ENCODE measurements at places on chromosomes 1 and 21.

GRCh38 chr1:151159373-151159772 lies 2.9 kb downstream of the TNFAIP8L2 start:
- no peak for DNase-seq

DNA sequence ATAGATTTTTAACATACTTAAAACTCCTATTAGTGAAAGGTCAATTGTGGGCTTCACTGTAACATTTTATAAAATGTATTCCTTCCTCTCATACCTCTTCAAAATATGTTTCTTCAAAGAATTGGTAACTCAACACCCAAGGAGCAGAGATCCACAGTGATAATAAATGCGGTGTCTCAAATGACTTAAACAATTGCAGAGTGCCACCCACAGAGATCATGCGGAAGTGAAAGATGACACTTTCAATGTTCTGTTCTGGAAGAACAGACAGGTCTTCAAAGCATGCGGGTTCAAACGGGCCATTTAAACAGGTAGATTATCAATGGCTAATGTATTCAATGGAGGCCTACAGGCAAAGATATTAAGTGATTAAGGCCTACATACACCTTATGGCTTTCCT lies 157.0 kb upstream of the GREM2 start:
- no peak for DNase-seq

DNA sequence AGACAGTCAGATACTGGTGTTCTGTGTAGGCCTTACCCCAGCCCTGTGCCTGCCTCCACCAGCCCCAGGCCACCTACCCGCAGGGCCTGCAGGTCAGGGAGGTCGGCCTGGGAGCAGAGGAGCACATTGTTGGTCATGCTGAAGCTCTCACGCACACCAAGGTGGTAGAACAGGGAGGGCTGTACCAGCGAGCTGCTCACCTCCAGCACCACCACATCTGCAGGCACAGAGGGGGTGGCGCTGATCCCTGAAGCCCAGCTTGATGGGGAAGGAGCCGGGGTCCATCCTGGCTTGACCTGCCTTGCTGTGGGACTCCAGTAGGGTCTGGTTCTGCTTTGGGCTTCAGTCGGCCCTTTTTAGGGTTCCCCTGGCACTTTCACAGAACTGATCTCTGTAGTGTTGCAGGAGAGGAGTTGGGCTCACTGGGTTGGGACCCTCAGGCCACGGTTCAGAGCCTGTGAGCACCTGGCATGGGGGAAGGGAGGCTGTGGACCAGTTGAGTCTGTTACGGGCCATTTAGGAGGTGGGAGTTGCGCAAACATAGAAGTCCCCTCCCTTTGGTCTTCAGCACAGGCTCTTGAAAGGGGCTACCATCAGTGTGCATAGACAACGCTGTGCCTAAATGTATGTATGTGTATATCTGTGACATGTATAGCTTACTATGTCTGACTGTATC lies 1.9 kb downstream of the MAP3K6 start:
- no peak for DNase-seq

- DNase-seq = no peak
Measured at GRCh38 chr1:192756314-192756713, 52.5 kb upstream of the RGS2 start.

GRCh38 chr1:206435445-206435844 lies 34.8 kb upstream of the IKBKE start:
- DNase-seq = no peak

DNA sequence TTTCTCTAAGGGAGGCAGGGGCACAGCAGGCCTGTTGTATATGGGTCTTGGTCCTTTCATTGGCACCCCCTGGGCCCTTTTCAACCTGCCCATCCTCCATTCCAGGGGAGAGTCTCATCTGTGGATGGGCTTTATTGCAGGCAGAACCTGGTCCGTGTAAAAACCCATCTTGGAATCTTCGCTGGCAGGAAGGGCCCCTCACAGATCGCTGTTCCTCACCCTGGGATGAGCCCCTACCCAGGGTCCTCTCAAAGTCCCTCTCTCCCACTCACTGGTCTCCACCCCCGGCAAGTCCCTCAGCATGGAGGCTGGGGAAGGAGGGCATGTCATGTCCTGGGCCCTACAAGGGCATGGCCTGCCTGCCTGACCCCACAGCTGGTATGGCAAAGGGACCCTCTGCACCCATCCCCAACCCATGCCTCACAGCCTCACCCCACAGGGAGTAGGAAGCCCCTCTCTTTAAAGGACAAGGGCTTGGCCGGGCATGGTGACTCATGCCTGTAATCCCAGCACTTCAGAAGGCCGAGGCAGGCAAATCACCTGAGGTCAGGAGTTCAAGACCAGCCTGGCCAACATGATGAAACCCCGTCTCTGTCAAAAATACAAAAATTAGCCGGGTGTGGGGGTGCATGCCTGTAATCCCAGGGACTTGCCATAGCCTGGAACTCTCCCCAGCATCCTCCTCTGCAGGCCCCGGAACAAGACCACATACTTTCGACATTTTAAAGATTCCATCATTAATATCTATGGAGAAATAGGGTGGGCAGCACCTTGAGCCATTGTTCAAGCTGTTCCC lies 13.2 kb upstream of the CDA start:
- DNase-seq = no peak

DNA sequence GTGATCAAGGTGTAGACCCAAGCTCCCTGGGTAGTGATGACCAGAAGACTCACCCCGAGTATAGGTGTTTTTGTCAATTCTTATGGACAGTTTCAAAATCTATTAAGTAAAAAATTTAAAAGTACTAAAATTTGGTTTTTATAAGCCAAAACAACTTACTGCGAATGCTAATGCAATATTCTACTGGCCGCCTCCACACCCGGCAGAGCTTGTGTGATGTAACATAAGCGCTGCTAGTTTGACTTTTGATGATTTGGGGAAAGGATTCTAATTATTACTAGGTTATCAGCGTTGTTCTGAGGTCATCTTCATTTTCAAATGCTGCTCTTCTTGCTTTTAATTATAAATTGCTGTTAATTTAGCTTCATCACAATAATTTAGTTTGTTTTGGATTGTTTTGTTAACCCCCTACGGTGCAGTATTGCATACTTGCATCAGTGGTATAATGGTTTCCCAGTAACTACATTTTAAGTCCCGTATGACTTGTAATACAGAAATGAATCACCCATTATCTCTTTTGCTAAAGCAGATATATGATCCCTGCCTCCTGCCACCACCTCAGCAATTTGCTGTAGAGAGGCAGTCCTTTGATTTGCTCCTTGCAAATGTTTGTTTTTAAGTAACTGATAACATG lies 178.0 kb downstream of the SDCCAG8 start:
- DNase-seq = peak; percentile 57

DNA sequence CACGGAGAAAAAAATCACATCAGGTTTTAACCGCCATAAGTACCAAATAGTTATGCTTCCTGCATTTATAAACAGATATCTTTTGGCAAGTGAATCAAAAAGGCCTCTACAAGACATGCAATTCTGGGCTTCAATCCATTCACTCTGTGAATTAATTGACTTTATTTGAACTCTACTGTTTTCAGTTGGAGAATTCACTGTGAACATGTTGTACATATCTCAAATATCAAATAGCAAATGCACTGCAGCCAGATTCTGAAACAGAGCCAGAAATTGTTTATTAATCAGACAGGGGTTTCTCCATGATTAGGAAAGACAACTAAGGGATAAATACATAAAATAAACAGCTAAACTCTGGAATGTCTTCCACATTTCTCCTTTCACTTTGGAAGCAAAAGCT lies 445.4 kb upstream of the NFIA start:
- no peak for DNase-seq

- no peak for DNase-seq
Measured at GRCh38 chr1:51288578-51288977, 41.8 kb downstream of the TTC39A start.

- DNase-seq = no peak
Measured at GRCh38 chr1:93244298-93245069, 64.0 kb downstream of the CCDC18 start.

- DNase-seq = no peak
Measured at GRCh38 chr1:206496131-206496793, 11.1 kb upstream of the RASSF5 start.

GRCh38 chr1:175120511-175120910 lies 52.9 kb downstream of the TNN start:
- DNase-seq = no peak

DNA sequence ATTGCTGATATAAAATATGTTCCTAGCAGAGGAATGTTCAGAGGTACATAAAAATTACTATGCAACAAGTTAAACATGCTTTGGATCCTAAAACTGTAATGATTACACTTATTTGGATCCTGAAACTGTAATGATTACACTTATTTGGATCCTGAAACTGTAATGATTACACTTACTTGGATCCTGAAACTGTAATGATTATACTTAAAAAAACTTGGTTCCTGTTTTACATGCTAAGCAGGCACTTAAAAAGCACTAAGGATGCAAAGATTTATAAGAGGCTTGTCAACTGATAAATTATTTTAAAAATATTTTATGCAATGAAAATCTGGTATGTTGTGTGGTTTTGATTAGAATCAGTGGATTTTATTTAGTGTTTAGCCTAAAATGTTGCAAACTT lies 47.7 kb downstream of the ZNHIT6 start:
- DNase-seq = no peak

GRCh38 chr1:239951511-239952140 lies 140.1 kb upstream of the FMN2 start:
- DNase-seq = peak; percentile 16

DNA sequence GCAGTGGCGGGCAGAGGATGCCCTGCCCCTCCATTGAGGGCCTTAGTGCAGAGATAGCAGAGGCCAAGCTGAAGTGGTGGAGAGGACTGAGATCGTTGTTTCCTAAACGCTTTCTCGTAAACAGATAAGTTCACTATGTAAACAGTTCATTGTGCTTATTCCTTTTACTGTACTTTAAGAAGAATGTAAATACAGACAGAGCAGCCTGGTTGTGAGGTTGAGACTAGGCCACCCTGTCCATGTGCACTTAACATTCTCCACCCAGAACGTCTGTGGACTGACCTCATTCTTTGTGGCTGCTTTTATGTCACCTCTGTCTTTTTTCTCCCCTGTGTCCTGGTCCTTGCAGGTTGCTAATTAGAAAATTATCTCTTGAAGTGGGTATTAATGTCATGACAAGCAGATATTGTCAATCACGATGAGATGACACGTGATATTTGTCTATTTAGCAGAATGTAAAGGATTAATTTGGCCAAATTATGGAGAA lies 8.5 kb downstream of the CENPS start:
- DNase-seq = no peak

GRCh38 chr1:11650331-11650991 lies 3.8 kb downstream of the FBXO2 start:
- peak; percentile 74 for DNase-seq

DNA sequence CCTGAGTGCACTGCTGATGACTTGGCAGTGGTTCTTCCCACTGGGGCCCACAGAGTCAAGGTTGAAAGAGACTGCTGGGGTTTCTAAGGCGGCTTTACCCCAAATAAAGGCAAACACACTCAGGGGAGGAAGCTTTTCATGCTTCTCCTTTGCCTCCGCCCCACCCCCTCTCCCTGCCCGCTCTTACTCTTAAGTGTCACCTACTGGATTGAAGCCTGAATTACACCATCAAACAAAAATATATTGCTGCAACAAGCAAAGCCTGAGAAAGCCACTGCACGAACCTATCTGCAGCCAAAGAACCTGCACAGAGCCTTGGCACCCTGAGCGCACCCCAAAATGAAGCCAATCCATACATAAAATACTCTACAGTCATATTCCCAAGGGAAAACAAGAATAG lies 63.1 kb downstream of the PTGFR start:
- DNase-seq = no peak

GRCh38 chr1:239274242-239274830 lies 112.0 kb upstream of the CHRM3 start:
- DNase-seq = no peak
